ENCODE measurements at places on chromosomes 11 and 22. TPM values are rescaled to one million over a fixed set of nuclear protein-coding genes. Genes with fewer than 3 reads are reported as not detected.

DNA sequence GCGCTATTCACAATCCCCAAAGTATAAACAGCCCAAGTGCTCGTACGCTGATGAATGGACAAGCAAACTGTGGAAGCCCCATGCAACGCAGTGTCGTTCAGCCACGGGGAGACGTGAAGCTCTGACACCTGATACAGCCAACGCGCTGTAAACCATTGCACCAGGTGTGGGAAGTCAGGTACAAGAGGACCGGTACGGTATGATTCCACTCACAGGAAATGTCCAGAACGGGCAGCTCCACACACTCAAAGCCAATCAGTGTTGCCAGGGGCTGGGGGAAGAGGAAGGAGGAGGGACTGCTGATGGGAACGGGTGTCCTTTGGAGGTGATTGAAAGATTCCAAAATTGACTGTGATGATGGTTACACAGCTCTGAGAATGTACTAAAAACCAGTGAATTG, 64.5 kb downstream of the BRD1 start:
- no peak for DNase-seq

DNA sequence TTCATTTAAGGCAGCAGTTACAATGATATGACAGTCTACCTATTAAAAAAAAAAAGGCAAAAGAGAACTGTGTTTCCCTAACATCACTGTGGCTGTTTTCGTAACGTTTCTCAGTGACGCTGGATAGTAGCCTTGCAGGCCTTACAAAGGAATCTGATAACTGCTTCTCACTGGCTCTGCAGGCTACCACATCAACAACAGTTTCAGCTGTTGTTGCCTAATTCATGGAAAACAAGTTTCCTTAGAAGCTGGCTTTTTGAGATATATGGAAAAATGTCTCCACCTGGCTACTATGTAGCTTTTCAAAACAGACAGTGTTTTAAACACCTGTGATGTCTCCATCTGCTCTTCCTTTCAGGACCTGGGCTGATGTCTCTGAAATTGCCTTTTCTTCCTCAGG, 3.8 kb downstream of the OR51V1 start:
- no peak for DNase-seq

DNA sequence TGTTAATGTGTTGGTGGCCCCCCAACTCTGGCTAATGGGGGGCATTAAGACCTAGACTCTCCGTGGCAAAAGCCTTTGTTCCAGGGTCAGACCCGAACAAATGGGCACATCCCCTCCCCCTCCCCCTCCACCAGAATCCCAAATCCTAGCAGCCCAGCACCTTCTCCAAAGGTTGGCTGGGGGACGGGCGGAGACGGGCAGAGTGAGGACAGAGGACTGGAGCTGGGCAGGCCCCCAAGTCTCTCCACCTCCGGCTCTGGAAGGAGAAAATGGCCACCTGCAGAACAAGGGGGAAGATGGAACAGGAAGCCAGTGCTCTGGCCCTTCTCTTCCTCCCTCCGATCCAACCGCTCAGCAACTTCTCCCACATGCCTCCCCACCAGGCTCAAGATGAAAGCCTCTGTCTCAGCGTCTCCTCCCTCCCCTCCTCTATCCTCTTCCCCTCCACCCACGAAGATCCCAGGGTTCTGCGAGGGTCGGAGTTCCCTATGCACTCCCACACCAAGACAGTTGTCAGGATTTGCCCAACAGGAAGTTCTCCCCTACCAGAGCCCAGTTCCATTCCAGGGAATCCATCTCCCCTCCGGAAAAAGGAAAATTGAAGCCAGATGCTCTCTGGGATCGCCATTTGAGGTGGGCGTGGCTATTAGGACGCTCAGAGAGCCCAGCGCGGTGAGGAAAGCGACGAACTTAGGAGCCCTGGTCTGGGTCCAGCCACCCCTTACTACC, 20.1 kb downstream of the ADA2 start:
- DNase-seq: peak; percentile 81

Gene NEFH
- total RNA-seq: 0.90 TPM

Gene NLRP6
- total RNA-seq: not detected

GRCh38 chr11:36292311-36292722, 3.1 kb upstream of the COMMD9 start:
- DNase-seq: no peak

DNA sequence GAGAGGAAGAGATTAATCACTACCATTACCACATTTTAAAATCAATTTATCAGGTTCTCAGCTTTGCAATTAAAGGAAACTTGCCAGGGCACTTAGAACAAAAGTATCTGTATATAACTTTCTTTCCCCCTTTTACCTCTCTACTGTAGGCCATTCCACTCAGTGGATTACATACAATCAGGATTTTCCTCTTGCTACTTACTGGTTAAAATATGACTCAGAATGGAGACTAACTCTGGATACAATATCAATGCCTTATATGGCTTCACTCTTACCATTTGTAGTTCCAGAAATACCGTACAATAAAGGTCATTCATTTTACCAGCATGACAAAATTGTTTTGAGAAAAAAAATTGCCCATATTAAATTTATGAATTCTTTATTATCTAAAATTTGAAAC, 706.8 kb downstream of the KCNA4 start:
- no peak for DNase-seq

GRCh38 chr11:1753929-1754305, 3.5 kb upstream of the IFITM10 start:
- no peak for DNase-seq

Gene OR8G5
- not detected for total RNA-seq

DNA sequence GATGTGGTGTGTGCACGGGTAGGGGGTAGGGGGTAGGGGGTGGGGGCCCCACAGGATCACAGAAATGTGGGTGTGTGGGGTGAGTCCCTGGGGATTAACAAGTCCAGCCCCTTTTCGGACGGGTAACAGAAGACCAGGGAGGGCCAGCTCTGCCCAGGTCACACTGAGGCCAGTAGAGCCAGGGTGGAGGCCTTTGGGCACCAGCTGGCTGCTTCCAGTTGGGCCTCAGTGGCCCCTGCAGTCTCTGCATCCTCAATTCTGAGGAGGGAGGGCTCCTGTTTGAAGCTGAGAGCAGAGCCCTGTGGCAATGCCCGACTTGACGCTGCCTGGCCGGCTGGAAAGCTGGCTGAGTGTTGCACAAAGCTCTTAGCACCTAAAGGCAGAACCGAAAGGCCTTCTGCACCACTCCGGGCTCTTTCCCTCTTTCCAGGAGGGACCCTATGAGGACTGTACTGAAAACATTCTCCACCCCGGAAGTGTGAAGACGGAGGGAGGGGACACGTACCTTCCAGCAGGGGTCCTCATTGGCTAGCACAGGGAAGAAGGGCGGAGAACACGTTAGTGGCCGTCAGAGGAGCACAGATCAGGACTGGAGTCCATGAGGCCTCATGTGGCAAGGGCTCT, 120.4 kb downstream of the PHF21B start:
- no peak for DNase-seq

Gene MB
- total RNA-seq: 12.5 TPM

DNA sequence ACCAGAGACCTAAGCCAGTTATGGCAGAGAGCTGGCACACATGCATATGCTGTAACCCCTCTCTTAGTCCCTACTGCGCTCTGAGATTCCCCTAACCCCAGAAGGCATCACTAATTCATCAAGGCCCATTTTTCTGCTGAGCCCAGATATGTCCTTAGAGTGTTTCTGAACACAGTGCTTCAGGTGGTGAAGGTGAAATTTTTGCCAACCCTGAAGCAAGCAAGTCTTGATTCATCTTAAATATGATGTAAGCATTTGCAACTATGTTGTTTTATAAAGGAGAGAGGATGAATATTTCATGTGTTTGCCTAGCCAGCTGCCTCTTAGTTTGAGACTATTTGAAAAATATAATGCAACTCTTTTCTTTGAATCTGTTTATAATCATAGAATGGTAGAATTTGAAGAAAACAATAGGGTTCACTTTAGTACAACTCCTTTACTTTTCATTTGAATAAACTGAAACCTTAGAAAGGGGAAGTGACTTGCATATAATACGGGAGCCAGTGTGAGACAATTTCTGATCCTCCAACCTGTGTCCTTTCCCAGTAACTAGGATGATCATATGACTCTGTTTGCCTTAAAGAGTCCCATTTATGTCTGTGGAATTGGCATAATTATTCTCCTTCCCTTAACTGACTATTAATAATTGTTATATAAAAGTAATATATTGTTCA, 194.3 kb upstream of the MTNR1B start:
- DNase-seq: no peak

Gene RIC8A
- 60.2 TPM for total RNA-seq

DNA sequence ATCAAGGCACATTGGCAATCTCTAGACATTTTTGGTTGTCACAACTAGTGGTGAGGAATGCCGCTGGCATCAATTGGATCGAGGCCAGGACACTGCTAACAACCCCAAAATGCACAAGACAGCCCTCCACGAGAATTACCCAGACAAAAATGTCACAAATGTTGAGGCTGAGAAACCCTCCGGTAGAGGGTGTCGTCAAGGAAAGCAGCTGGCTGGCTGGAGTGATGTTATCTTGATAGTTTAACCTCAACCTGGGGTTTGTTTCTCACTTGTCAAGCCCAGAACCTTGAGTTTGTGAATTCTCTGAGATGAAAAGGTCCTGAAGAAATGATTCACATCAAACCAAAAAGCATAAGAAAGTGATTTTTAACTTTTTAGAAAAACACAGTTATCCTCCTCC, 21.1 kb upstream of the TMPRSS13 start:
- DNase-seq: no peak

DNA sequence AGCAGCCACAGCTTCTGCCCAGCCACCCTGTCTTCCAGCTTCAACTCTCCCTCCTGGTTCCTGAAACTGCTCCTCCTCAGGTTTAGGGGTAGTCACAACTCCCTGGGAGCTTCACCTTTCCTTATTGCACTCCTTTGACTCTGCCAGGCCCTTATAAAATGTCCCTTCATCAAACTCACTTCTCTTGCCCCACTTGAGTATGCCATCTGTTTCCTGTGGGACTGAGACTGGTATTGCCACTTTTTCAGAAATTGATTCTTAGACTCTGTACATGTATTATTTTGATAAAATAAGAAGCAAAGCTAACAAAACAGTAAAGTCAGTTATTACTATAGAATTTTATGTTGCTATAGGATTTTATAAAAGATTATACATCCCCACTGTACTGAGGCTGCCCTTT, 134.1 kb downstream of the SPON1 start:
- no peak for DNase-seq

All from urinary bladder (tissue), 4 donors.